ENCODE measurements at places on chromosomes 3 and 15.

GRCh38 chr15:40825661-40826422, 2.7 kb downstream of the PPP1R14D start:
- no peak overlapping the region for H3K4me3 ChIP-seq
- no peaks in the 10 kb centered on the region for H3K36me3 ChIP-seq
- no peaks in the 10 kb centered on the region for H3K4me1 ChIP-seq
- no peak overlapping the region for H3K27ac ChIP-seq

- no peak overlapping the region for H3K4me3 ChIP-seq
- no peaks in the 10 kb centered on the region for H3K4me1 ChIP-seq
- DNase-seq, result no peak
- H3K27ac ChIP-seq, result no peak overlapping the region
- H3K27me3 ChIP-seq, result no peaks in the 10 kb centered on the region
Observed at GRCh38 chr3:178623666-178624255, 87.5 kb downstream of the KCNMB2 start.

DNA sequence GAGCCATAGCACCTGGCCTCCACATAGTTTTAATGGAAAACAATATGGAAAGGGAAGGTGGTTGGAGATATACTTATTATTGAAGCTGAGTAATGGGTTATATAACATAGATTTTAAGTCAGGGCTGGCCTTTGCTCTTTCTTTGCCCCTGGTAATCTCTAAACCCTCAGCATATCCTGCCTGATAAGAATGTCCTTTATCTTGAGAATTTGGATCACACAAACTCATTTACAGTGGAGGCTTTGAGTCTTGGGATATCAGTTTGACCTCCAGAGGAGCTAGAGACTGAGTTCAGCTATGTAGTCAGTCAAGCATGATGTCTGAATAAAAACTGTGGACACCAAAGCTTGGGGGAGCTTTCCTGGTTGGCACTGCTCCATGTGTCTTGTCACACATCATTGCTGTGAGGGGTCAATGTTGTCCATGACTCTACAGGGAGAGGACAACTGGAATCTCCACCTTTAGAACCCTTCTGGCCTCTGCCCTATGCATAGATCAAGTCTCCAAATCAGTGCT, 9.0 kb upstream of the C3orf33 start:
- no peaks in the 10 kb centered on the region for H3K4me1 ChIP-seq
- H3K4me3 ChIP-seq, result no peak overlapping the region
- peaks cover 4% of the 10 kb centered on the region for H3K36me3 ChIP-seq
- DNase-seq, result no peak
- no peaks in the 10 kb centered on the region for H3K27me3 ChIP-seq

DNA sequence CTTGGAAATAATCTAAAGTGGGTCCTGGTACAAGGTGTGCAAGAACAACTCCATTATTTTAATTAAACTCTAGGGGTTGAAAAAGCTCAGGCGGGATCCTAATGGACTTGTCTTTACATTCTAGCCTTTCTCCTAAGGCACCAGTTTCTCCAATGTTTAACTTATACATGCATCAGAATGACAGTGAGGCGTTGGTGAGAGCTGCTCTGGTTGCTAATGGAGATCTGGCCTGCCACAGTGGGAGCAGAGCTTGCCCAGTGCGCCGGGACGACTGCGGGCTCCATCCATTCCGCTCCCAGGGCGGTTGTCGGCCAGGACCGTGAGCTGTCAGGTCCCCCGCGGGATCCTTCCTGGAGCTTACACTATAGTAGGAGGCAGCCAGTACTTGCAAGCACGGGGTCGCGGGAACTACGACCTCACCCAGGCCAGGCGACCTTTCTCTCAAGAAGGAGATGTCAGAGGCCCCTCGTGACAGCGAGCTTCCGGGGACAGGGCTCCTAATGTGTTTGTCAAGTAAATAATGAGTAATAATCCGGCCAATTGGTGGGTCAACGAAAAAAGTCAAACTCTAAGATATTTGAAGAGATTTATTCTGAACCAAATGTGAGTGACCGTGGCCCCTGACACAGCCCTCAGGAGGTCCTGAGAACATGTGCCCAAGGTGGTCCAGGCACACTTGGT, 991 bp upstream of the HIGD1A start:
- peak overlapping the region; percentile 98 for H3K4me3 ChIP-seq
- no peak overlapping the region for H3K27ac ChIP-seq
- peaks cover 18% of the 10 kb centered on the region for H3K27me3 ChIP-seq
- H3K4me1 ChIP-seq, result peaks cover 34% of the 10 kb centered on the region

DNA sequence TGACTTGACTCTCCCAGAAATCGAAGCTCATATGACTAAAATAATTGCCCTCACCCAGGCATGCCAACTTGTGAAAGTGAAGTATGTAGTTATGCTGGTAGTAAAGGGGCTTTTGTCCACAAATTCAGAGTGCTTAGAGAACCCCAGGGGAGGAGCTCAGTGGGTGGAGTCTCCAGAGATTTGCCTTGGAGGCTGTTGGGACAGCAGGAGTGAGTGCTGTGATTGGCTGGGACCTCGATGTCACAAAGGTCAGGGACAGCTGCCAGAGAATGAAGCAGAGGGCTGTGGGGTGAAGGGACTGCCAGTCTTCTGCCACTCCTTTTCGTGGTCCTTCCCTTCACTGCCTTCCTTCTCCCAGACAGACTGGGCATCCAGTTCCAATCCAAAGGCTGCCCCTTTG, 49.8 kb downstream of the ZNF445 start:
- DNase-seq, result no peak
- H3K4me1 ChIP-seq, result no peaks in the 10 kb centered on the region
- peaks cover 2% of the 10 kb centered on the region for H3K27me3 ChIP-seq
- no peaks in the 10 kb centered on the region for H3K36me3 ChIP-seq

DNA sequence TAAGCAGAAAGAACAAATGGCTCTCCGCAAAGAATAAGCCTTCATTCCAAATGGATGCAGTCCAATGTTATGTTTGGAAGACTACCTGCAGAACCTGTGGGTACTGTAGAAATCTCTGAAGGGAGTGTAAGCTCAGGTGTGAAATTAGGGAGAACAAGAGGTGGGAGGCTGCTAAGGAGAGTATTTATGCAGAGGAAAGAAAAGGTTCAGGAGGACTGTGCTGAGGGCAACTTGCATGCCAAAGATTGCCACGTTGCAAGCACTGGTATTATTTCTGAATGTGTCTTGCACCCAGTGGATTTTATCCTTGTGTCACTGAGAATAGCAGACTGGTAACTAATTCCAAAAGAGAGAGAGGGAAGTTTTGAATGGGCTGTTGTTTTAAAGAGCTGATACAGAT, 144.1 kb downstream of the ITPR1 start:
- peaks cover 33% of the 10 kb centered on the region for H3K36me3 ChIP-seq
- no peak for DNase-seq
- no peak overlapping the region for H3K27ac ChIP-seq

DNA sequence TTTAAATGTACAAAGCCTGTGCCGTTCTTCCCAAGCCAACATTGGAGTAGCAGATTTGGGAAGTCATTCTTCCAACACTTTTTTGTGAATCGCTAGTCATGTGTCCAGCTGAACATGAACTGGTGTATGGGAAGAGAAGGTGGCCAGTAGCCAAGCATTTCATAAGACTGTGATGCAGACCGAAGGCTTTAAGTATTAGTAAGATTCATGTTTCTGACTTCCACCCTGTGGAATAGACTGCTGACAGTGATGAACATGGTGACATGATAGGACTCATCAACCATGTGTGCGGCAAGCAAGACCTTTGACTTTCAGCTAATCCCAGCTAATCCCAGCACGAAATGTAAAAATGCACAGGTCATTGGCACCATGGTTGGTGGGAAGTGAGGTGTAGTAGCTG, 48.3 kb upstream of the THSD4 start:
- no peak overlapping the region for H3K27ac ChIP-seq
- no peak overlapping the region for H3K4me3 ChIP-seq
- no peaks in the 10 kb centered on the region for H3K4me1 ChIP-seq
- H3K27me3 ChIP-seq, result peaks cover 48% of the 10 kb centered on the region
- H3K36me3 ChIP-seq, result no peaks in the 10 kb centered on the region
- no peak for DNase-seq

GRCh38 chr3:151439652-151440125, 21.2 kb downstream of the IGSF10 start:
- peaks cover 2% of the 10 kb centered on the region for H3K27me3 ChIP-seq
- H3K27ac ChIP-seq, result no peak overlapping the region
- H3K4me1 ChIP-seq, result no peaks in the 10 kb centered on the region

DNA sequence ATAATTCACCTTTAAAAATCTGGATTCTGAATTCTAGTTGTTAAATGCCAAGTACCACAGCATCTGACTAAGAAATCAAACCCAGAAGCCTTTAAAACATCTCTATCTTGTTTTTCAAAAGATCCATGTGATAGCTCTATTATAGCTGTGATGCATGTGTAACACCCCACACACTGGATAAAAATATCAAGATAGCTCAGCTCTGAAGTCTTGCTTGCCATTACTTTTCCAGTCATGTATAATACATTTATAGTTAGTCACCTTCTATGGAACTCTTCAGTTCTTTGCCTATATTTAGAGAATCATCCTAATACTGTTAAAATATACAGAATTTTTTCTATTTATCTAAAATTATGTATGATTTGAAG, 11.6 kb downstream of the ARPP19 start:
- no peak for DNase-seq
- H3K36me3 ChIP-seq, result peaks cover 72% of the 10 kb centered on the region
- peaks cover 67% of the 10 kb centered on the region for H3K4me1 ChIP-seq
- no peak overlapping the region for H3K4me3 ChIP-seq
- H3K27me3 ChIP-seq, result no peaks in the 10 kb centered on the region

GRCh38 chr3:140395134-140396075, 282.5 kb upstream of the TRIM42 start:
- no peaks in the 10 kb centered on the region for H3K27me3 ChIP-seq
- H3K27ac ChIP-seq, result no peak overlapping the region
- H3K4me1 ChIP-seq, result no peaks in the 10 kb centered on the region
- H3K4me3 ChIP-seq, result no peak overlapping the region

- H3K4me1 ChIP-seq, result no peaks in the 10 kb centered on the region
- H3K27me3 ChIP-seq, result no peaks in the 10 kb centered on the region
- H3K36me3 ChIP-seq, result no peaks in the 10 kb centered on the region
- no peak overlapping the region for H3K27ac ChIP-seq
- DNase-seq, result no peak
Observed at GRCh38 chr3:88810455-88810854, 297.0 kb upstream of the EPHA3 start.

DNA sequence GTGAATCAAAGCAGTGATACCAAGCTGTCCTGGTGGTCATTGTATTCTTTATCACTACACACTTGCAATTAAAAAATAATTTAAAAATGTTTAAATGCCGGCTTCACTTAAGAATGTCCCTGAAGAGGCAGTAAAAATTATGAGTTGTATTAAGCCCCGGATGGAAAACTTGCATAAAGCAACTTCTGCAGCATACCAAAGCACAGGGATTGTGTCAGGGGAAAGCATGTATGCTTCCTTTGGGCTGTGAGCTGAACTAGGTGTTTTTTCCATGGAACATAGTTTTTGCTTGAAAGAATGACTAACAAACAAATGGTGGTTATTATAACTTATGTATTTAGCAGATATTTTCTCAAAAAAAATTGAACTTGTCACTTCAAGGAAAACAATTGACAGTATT, 143.1 kb downstream of the ARNT2 start:
- no peaks in the 10 kb centered on the region for H3K36me3 ChIP-seq
- no peak overlapping the region for H3K4me3 ChIP-seq
- no peak for DNase-seq
- H3K4me1 ChIP-seq, result no peaks in the 10 kb centered on the region
- no peak overlapping the region for H3K27ac ChIP-seq

DNA sequence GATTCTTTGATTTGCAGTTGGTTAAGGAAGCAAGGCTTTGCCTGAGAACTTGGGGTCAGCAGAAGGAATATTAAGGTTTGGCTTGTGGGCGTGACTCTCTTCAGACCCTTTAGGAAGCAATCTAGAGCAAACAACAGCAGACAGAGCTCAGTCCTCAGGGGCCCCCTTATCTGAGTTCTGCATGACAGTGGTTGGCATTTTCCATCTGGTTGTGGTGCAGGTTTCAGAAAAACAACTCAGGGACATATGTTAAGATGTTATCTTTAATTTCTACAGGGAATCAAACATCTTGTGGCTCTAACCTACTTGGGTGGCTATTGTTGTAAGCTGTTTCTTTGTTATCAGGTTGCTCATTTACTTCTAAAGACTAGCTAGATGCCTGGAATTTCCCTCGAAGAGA, 141.4 kb downstream of the VPS8 start:
- peaks cover 50% of the 10 kb centered on the region for H3K36me3 ChIP-seq
- no peak for DNase-seq
- H3K4me3 ChIP-seq, result no peak overlapping the region
- peak overlapping the region; percentile 8 for H3K27ac ChIP-seq

- no peak for DNase-seq
- peaks cover 7% of the 10 kb centered on the region for H3K4me1 ChIP-seq
- no peak overlapping the region for H3K4me3 ChIP-seq
Observed at GRCh38 chr3:45618081-45618509, 23.5 kb downstream of the LIMD1 start.
